ENCODE measurements at places on chromosomes 4 and X. TPM values are rescaled to one million over a fixed set of nuclear protein-coding genes. Genes with fewer than 3 reads are reported as not detected.

Gene CCNB3
- 0.89 TPM for total RNA-seq

Gene SEC24B
- 31.7 TPM for total RNA-seq

Gene TMPRSS11B
- not detected for total RNA-seq

Gene VCX2
- total RNA-seq = not detected

Gene NPNT
- not detected for total RNA-seq

Gene IL1RAPL1
- 2.7 TPM for total RNA-seq

Gene KLB
- total RNA-seq = not detected

Gene CXorf49
- not detected for total RNA-seq

Gene NAP1L2
- total RNA-seq = 7.2 TPM

Gene POF1B
- total RNA-seq = not detected

Gene GLRA3
- not detected for total RNA-seq

GRCh38 chr4:149203256-149204001, 612.2 kb downstream of the IQCM start:
- no peaks in the 10 kb centered on the region for H3K36me3 ChIP-seq
- H3K27me3 ChIP-seq = no peaks in the 10 kb centered on the region
- H3K4me1 ChIP-seq = no peaks in the 10 kb centered on the region
- DNase-seq = no peak

GRCh38 chrX:153392642-153393321, 8.4 kb downstream of the PNMA6E start:
- no peak for DNase-seq
- no peaks in the 10 kb centered on the region for H3K27me3 ChIP-seq
- H3K4me3 ChIP-seq = no peak overlapping the region
- no peaks in the 10 kb centered on the region for H3K36me3 ChIP-seq
- H3K4me1 ChIP-seq = no peaks in the 10 kb centered on the region

- no peaks in the 10 kb centered on the region for H3K27me3 ChIP-seq
- no peak overlapping the region for H3K4me3 ChIP-seq
- no peaks in the 10 kb centered on the region for H3K36me3 ChIP-seq
- no peaks in the 10 kb centered on the region for H3K4me1 ChIP-seq
Observed at GRCh38 chr4:1664141-1664540, 20.0 kb downstream of the FAM53A start.

DNA sequence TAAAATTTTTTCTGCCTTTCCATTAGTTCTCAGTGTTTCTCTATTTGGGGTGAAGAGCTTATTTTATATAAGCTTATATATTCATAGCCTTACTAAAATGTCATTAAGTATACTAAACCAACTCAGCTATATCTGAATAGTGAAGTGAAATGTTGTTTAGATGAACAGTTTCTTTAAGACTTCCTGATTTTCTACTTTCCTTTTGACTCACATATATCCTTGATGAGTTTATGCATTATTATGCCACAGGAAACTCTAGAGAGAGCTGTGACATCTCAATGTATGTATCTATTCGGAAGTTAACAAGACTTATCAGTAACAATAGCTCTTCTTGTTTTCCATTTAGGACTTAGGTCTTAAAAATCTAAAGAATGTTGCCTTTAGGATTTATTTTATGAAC, 1491.8 kb upstream of the IGFBP7 start:
- H3K4me1 ChIP-seq = no peaks in the 10 kb centered on the region
- no peak for DNase-seq
- no peak overlapping the region for H3K4me3 ChIP-seq
- no peaks in the 10 kb centered on the region for H3K36me3 ChIP-seq
- no peak overlapping the region for H3K27ac ChIP-seq

- no peak for DNase-seq
- no peaks in the 10 kb centered on the region for H3K4me1 ChIP-seq
- H3K4me3 ChIP-seq = no peak overlapping the region
- H3K27me3 ChIP-seq = no peaks in the 10 kb centered on the region
- no peaks in the 10 kb centered on the region for H3K36me3 ChIP-seq
Observed at GRCh38 chr4:177726111-177726510, 283.9 kb upstream of the AGA start.

GRCh38 chr4:173189117-173189693, 20.6 kb downstream of the GALNT7 start:
- no peak overlapping the region for H3K4me3 ChIP-seq
- no peak for DNase-seq
- no peaks in the 10 kb centered on the region for H3K27me3 ChIP-seq
- no peak overlapping the region for H3K27ac ChIP-seq
- peaks cover 17% of the 10 kb centered on the region for H3K4me1 ChIP-seq

GRCh38 chr4:141860974-141861373, 224.6 kb downstream of the IL15 start:
- no peaks in the 10 kb centered on the region for H3K36me3 ChIP-seq
- DNase-seq = no peak

DNA sequence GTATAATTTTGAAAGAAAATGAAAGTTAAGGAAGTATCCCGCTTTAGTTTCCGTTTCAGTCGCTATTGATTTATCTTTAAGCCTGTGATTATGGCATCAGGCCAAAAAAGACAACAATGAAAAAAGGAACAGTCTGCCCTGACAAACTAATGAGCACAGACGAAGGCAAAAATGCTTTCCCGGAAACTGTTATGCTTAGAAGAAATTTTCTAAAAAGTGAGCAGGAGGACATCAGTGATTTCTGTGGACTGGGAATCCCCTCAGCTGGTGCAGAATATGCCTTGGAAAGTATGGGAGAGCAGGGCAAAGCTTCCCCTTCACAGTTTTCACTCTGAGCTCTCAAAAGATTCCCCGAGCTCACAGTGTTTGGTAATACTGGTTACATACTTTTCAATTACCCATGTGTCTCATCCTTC, 5.1 kb upstream of the CXCL10 start:
- DNase-seq = no peak
- H3K4me3 ChIP-seq = no peak overlapping the region
- H3K36me3 ChIP-seq = no peaks in the 10 kb centered on the region
- H3K27me3 ChIP-seq = peaks cover 8% of the 10 kb centered on the region
- H3K4me1 ChIP-seq = no peaks in the 10 kb centered on the region
- H3K27ac ChIP-seq = no peak overlapping the region

GRCh38 chr4:186727977-186728519, 4.4 kb upstream of the FAT1 start:
- no peak for DNase-seq
- peak overlapping the region; percentile 96 for H3K4me3 ChIP-seq
- no peaks in the 10 kb centered on the region for H3K36me3 ChIP-seq
- H3K27ac ChIP-seq = no peak overlapping the region
- peaks cover 33% of the 10 kb centered on the region for H3K4me1 ChIP-seq

GRCh38 chrX:19204636-19205035, 82.4 kb upstream of the ADGRG2 start:
- no peak overlapping the region for H3K27ac ChIP-seq
- no peaks in the 10 kb centered on the region for H3K4me1 ChIP-seq
- no peaks in the 10 kb centered on the region for H3K27me3 ChIP-seq
- H3K4me3 ChIP-seq = no peak overlapping the region
- H3K36me3 ChIP-seq = no peaks in the 10 kb centered on the region

DNA sequence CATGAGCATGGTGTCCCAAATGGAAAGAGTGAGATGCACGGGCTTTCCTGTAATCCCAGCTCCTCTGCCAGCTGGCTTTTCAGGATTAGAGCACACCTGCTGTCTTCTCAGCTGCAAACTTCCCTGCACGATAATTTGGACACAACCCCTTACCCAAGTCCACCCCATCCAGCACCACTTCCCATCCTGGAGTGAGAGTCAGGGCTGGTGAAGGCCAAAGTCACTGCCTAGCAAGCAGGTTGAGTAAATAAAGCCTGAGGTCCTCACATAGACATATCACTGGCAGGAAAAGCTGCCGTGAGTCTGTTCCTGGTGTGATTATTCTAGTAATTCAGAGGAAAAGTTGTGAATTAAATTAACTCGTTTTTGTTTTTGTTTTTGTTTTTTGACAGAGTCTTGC, 113.9 kb upstream of the MBNL3 start:
- H3K27me3 ChIP-seq = no peaks in the 10 kb centered on the region
- no peak overlapping the region for H3K4me3 ChIP-seq
- no peaks in the 10 kb centered on the region for H3K36me3 ChIP-seq
- no peak for DNase-seq

- no peak for DNase-seq
- H3K4me3 ChIP-seq = no peak overlapping the region
- H3K27ac ChIP-seq = no peak overlapping the region
- no peaks in the 10 kb centered on the region for H3K36me3 ChIP-seq
- no peaks in the 10 kb centered on the region for H3K27me3 ChIP-seq
- peaks cover 4% of the 10 kb centered on the region for H3K4me1 ChIP-seq
Observed at GRCh38 chr4:151659601-151660364, 101.0 kb downstream of the GATB start.

DNA sequence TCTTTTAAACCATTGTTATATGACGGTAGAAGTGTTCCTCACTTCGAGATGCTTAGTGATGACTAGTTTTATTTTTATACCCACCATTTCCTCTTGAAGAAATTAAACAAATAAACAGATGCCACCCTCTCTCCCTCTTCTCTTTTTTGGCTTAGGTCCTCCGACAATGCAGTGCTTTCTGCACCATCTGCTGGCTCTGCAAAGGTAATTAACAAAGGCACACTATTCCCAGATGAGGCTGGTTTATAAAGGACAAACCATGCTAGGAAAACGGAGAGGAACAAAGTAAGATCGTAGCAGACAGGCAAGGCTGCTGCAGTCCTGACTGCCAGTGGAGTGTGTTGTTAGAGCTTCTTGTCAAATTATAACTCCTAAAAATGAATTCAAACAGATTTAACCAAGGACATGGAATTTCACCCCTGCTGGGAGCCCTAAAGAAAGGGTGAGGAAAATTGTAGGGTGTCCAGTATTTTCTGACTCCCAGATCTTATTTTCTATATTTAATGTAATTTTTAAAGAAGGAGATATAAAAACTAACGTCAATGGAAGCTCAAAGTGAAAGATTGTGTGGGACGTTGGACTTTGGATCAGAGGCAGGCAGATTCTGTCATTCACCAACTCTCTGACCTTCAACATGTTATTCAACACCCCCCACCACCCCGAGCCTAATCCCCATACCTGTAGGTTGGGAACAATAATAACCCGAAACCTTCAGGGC, 142.1 kb downstream of the CPEB2 start:
- no peaks in the 10 kb centered on the region for H3K27me3 ChIP-seq
- no peak overlapping the region for H3K27ac ChIP-seq
- no peak overlapping the region for H3K4me3 ChIP-seq
- DNase-seq = no peak
- H3K36me3 ChIP-seq = no peaks in the 10 kb centered on the region

DNA sequence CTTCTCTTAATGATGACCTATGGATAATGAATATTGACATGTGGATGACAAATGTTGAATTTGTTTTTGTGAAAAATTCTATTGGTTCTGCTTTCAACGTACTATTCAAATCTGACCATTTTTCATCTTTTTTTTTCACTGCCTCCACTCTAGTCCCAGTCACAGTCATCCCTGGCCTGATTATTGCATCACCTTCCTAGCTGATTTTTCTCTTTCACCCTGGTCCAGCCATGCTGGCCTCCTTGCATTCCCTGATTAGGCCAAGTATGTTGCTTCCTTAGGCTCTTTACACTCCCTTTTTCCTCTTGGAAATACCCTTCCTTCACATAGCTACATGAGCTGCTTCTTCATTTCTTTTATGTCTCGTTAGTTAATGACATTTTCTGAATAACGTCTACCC, 58.1 kb upstream of the MAP9 start:
- H3K4me3 ChIP-seq = no peak overlapping the region
- no peaks in the 10 kb centered on the region for H3K4me1 ChIP-seq
- no peaks in the 10 kb centered on the region for H3K27me3 ChIP-seq
- no peak overlapping the region for H3K27ac ChIP-seq
- no peak for DNase-seq

- no peak for DNase-seq
- H3K27me3 ChIP-seq = no peaks in the 10 kb centered on the region
- no peaks in the 10 kb centered on the region for H3K36me3 ChIP-seq
- H3K27ac ChIP-seq = no peak overlapping the region
- no peak overlapping the region for H3K4me3 ChIP-seq
- H3K4me1 ChIP-seq = no peaks in the 10 kb centered on the region
Observed at GRCh38 chr4:180741703-180742102, 1501.5 kb upstream of the TENM3 start.

GRCh38 chrX:138378876-138379275, 332.6 kb downstream of the FGF13 start:
- no peak for DNase-seq
- no peak overlapping the region for H3K4me3 ChIP-seq
- H3K27ac ChIP-seq = no peak overlapping the region
- no peaks in the 10 kb centered on the region for H3K27me3 ChIP-seq

GRCh38 chr4:183478123-183478522, 26.7 kb upstream of the ING2 start:
- no peak overlapping the region for H3K4me3 ChIP-seq
- H3K27ac ChIP-seq = no peak overlapping the region
- peaks cover 3% of the 10 kb centered on the region for H3K27me3 ChIP-seq
- peaks cover 10% of the 10 kb centered on the region for H3K36me3 ChIP-seq
- no peak for DNase-seq

GRCh38 chrX:47174846-47175587, 18.6 kb upstream of the UBA1 start:
- H3K4me3 ChIP-seq = no peak overlapping the region
- H3K4me1 ChIP-seq = no peaks in the 10 kb centered on the region
- no peak overlapping the region for H3K27ac ChIP-seq
- DNase-seq = no peak
- H3K27me3 ChIP-seq = no peaks in the 10 kb centered on the region

DNA sequence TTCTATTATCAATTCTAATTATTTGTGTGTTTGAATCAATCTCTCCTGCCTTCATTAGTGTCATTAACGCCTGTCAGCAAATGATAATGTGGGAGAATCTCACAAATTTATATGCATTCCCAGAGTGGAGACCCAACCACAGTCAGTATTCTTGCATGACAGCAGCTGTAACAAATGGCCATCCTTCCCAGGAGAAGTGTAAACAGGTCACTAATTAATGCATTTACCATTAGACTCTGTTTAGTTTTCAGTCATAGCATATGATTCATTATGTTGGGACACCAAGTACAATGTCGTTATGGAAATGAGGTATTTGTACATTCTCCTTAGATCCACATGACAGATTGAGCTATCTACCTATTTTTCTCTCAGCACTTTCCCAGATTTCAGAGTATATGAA, 50.5 kb downstream of the CT47B1 start:
- peaks cover 2% of the 10 kb centered on the region for H3K36me3 ChIP-seq
- H3K27ac ChIP-seq = no peak overlapping the region
- H3K4me1 ChIP-seq = no peaks in the 10 kb centered on the region
- no peaks in the 10 kb centered on the region for H3K27me3 ChIP-seq
- no peak for DNase-seq

- DNase-seq = no peak
- H3K4me1 ChIP-seq = no peaks in the 10 kb centered on the region
- no peak overlapping the region for H3K4me3 ChIP-seq
- no peak overlapping the region for H3K27ac ChIP-seq
- H3K27me3 ChIP-seq = peaks cover 3% of the 10 kb centered on the region
Observed at GRCh38 chr4:69497076-69497475, 1.4 kb upstream of the UGT2B4 start.

Measured in neural crest cell (in vitro differentiated cells).